NCI-H524 (cell line): ENCODE measurements at places on chromosomes 5 and 9.

DNA sequence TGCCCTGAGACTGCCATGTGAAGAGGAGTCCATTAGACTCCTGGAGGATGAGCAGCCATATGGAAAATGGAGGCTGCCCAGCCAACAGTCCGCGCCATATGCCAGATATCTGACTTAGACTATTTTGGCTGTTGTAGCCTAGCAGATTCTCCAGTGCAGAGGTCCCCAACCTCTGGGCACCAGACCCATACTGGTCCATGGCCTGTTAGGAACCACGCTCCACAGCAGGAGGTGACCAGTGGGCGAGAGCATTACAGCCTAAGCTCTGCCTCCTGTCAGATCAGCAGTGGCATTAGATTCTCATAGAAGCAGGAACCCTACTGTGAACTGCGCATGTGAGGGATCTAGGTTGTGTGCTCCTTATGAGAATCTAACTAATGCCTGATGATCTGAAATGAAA is 851.9 kb downstream of the NR2F1-AS1 start:
- no peak for DNase-seq

DNA sequence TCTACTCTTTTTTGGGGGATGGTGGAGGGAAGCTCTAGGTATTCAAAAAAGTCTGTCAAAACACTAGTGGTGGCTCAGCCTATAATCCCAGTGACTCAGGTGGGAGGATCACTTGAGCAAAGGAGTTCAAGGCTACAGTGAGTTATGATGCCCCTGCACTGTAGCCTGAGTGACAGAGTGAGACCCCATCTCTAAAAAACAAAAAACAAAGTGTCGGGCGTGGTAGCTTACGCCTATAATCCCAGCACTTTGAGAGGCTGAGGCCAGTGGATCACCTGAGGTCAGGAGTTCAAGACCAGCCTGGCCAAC is 15.8 kb upstream of the SLC35D2 start:
- no peak for DNase-seq

DNA sequence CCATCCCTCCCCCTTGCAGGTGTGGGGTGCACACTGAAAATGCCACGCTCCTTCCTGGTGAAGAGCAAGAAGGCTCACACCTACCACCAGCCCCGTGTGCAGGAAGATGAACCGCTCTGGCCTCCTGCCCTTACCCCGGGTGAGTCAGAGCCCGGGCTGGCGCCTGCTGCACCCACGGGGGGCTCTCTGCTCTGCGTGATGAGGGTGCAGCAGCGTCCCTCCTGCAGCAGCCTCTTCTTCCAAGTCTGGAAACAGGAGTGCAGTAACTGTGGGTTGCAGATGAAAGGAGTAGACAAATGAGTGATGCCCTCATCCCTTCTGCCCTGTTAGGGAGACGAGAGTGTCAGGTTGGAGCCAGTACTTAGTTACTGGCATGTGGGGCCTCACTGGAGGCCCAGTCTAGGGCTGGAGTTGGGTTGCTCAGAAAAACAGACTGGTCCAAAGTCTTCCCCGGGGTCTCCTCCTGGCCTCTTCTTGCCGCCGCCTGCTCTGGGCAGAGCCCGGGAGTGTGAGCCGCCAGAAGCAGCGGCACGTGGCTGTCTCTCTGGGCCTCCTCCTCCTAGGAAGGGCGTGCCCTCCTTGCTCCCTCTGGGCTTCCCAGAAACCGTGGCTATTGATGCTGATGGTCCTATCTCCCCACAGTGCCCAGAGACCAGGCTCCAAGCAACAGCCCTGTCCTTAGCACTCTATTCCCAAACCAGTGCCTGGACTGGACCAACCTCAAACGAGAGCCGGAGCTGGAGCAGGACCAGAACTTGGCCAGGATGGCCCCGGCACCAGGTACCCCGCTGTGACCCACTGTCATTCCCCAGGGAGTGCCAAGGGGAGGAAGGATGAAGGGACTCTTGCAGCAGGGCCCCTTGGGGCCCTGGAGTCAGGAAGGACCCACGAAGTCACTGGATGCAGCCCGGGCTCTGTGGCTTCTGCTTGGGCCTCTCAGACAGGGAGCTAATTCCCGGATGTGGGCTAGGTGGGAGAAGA is 8.4 kb downstream of the GFI1B start:
- no peak for DNase-seq

DNA sequence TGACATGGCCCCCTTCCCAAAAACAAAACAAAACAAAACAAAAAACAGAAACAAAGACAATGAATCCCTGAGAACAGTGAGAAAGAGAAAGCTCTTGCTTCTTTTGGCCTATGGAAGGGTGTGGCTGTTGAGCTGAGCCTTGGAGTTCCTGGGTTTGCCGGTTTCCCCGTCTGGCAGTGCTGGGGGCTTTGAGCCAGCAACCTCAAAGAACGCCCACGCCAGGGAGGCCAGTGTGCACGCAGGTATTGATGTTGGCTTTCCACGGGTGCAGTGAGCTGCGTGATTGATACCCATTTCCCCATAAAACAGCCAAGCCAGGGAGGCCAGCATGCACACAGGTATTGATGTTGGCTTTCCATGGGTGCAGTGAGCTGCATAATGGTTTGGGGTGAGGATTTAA is 8.3 kb upstream of the LCN1 start:
- DNase-seq: no peak

- peak; percentile 92 for DNase-seq
Observed at GRCh38 chr9:131277910-131278701, 1.8 kb upstream of the FAM78A start.

GRCh38 chr5:54717870-54718269 is 200.3 kb downstream of the SNX18 start:
- DNase-seq: no peak

DNA sequence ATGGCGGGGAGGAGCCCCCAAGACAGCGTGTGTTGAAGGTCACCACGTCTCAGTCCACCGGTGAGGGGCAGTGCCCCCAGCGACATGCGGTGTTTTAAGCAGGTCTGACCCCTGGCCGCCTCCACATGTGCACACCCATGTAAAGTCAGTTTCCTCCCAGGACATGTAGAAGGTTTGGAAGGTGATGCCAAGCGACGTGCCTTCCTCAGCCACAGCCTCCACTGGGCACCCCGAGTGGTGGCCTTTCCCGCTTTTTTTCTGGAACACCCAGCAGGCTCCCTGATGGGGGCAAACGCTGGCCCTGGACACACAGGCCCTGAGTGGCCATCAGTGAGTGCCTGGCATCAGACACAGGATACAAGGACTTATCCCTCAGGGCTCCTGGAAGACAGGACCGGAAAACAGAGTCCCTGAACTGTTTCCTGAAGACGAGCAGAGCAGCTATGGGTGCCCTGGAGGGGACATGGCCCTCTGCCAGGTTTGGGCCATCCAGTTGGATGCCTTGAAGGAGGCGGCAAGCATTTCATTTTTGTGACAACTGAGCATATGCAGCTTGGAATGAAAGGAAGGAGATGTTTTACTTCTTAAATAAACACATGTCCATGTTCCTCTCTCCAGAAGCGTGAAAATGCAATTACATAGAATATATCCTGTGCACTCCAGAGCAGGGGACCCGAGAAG is 275.8 kb upstream of the IRX2 start:
- DNase-seq: no peak

GRCh38 chr9:94936419-94936818 is 209.9 kb downstream of the AOPEP start:
- DNase-seq: no peak

- DNase-seq: no peak
Observed at GRCh38 chr5:180334176-180334575, 19.0 kb downstream of the GFPT2 start.

DNA sequence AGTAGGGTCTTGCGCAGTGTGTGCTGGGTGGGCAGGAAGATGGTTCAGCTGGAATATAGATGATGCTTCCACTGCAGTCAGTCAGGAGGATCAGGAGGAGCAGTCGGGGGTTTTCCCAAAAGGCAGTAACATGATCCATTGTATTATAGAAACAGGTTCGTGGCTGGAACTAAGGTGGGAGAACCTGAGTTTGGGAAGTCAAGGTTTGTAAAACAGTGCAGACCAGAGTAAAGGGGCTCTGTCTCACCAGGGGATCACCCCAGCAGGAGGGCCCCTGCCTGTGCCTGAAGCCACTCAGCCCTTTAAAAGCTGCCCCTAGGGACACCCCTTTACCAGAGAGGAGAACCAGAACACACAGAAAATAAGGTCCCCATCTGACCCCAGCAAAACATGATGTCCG is 213.4 kb downstream of the AUH start:
- no peak for DNase-seq

- DNase-seq: no peak
Observed at GRCh38 chr9:20255052-20255451, 367.2 kb downstream of the MLLT3 start.

DNA sequence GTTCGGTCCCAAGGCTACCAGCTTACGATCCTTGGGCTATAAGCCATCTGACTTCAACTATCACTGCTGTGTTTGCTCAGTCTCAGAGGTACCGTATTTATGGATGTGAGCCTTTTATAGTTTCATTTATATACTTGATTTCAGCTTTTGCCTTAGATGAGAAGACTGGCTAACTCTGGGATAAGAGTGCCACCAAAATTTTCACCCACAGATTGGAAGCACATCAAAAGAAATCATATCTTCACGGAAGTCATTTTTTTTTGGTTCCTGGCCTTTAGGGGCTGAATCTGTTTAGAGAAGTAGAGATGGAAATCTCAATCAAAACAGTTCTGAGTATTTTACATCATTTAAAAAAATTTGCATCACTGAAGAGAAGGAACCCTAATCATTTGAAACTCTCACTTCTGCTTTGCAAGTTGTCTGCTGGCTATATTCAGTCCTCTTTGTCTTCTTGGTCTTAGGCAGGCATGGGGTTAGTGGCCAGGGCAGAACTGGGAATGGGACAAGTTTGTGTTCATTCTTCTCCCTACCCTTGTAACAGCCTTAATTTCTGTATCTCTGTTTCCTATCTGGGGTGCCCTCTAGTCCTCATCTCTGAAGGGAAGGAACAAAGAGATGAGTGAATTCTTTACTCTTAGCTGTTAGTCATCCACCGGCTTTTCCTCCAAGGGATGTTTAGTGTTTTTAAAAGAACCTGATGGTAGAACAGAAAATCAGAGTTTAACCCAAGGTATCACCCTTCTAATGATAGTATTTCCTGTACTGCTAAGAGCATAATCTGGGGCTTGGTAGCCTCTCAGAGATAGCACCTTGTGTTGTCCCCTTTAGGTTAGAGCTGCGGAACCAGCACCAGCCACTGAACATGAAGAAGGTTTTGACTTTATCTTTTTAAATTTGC is 14.1 kb upstream of the TNFAIP8 start:
- no peak for DNase-seq

GRCh38 chr9:27791311-27791710 is 218.0 kb upstream of the C9orf72 start:
- peak; percentile 88 for DNase-seq

DNA sequence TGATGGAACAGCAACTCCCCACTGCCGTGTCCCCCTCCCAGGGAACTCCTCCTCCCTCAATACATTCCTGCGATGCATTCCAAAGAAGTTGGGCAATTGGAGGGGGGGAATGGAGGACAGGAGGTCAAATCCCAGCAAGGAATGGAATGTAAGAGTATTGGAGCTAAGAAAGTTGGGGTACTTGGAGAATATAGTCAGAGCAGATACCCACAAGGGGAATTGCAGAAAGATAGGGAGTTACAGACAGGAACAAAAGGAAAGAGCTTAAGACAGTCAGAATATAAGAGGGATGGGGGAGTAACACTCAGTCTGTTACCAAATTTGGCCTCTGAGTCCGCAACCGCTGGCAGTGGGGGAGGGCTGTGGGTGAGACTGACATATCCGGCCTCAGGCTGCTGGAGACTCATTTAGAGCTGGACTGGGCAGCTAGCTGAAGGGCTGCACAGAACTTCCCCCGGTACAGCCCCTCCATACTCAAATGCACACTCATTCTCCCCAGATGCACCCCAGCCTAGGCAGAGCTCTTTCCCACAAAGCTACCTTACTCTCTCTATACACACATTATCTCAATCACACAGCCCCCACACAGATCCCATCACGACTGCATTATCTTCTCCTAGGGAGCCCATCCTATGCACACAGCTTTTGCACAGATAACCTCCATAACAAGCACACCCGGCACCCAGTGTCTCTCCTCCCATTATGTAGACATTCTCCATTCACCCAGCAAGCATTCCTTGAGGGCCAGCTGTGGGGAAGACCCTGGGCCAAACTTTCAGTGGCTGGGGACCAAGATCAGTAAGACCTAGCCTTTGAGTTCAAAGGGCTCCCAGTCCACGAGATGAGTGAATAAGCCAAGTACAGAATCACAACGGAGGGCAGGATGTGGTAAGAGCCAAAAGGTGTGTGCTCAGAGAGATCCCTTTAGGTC is 3.7 kb downstream of the TLN1 start:
- no peak for DNase-seq

GRCh38 chr5:7494481-7495130 is 98.7 kb downstream of the ADCY2 start:
- peak; percentile 99 for DNase-seq

DNA sequence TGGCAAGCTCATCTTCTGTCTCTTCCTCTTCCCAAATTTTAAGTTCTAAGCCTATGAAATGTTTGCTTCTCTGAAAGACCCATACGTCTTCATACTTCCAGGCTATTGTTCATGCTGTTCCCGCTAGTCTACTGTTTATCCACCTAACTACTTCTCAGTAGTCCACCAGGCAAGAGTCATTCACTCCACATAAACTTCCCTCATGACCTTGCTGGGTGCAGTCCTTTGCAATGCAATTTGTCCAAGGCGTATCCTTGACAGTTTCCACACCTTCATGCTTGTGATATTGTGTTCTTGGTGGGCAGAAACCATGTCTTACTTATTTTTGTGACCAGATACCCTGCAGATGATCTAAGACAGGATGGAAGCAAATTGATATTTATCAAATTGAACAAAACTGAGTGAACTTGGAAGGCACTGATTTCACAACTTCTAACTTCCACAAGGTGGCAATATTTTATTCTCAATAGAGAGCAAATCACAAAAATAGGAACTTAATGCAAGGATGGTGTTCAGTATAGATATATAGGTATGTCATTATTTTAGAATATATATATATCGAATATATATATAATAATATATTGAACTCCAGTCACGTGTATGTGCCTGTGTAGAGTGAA is 30.3 kb downstream of the TYRP1 start:
- no peak for DNase-seq

- DNase-seq: no peak
Observed at GRCh38 chr5:127844581-127845021, 141.4 kb downstream of the CCDC192 start.

DNA sequence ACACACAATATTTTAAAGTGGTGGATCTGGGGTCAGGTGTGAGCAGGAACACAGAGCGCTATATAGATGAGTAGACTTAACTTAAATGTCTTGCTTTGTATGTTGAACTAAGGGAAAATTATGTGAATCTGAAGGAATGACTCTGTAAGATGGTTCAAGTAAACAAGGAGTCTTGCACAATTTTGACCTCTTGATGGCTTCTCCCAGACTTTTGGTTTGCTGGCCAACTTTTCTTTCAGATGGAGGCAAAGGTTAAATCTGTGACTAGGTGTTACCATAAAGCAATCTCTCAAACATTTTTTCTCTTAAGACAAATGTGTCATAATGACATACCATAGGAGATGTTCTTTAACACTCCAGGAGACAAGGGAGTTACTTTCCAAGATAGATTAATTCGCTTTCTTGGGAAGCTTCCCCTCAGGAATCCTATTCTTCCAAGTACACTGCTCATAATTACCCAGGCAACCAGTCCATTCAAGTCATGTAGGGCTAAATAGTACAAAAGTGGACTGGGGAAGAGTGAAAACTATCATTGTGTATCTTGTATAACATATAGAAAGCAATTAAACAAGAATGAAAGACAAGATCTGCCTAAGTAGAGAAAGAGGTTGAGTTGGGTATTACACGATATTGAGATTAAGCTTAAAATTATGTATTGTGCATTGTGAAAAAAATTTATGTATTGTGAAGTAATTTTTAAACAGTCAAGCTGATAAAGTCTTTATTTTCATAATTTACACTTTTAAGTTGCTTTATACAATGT is 60.3 kb upstream of the SLC27A6 start:
- DNase-seq: no peak
